H4 (cell line): ENCODE measurements at places on chromosomes 2 and 18.
A peak's percentile ranks its signal among the peaks of the same experiment; 100 is the strongest.

- DNase-seq: no peak
Measured at GRCh38 chr2:178479275-178479616, 846 bp upstream of the FKBP7 start.

DNA sequence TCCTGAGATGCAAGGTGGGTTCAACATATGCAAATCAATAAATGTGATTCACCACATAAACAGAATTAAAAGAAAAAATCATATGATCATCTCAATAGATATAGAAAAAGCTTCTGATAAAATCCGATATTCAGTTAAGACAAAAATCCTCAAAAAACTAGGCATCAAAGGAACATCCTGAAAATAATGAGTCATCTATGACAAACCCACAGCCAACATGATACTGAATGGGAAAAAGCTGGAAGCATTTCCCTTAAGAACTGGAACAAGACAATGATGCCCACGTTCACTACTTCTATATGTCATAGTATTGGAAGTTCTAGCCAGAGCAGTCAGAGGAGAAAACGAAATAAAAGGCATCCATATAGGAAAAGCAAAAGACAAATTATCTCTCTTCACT, 80.4 kb downstream of the MYO3B start:
- no peak for DNase-seq

GRCh38 chr2:227406177-227407031, 18.7 kb upstream of the SCYGR1 start:
- DNase-seq: peak; percentile 96

- DNase-seq: peak; percentile 21
Measured at GRCh38 chr18:63238693-63239075, 80.9 kb downstream of the BCL2 start.
